ENCODE measurements at places on chromosomes 5 and 9.

DNA sequence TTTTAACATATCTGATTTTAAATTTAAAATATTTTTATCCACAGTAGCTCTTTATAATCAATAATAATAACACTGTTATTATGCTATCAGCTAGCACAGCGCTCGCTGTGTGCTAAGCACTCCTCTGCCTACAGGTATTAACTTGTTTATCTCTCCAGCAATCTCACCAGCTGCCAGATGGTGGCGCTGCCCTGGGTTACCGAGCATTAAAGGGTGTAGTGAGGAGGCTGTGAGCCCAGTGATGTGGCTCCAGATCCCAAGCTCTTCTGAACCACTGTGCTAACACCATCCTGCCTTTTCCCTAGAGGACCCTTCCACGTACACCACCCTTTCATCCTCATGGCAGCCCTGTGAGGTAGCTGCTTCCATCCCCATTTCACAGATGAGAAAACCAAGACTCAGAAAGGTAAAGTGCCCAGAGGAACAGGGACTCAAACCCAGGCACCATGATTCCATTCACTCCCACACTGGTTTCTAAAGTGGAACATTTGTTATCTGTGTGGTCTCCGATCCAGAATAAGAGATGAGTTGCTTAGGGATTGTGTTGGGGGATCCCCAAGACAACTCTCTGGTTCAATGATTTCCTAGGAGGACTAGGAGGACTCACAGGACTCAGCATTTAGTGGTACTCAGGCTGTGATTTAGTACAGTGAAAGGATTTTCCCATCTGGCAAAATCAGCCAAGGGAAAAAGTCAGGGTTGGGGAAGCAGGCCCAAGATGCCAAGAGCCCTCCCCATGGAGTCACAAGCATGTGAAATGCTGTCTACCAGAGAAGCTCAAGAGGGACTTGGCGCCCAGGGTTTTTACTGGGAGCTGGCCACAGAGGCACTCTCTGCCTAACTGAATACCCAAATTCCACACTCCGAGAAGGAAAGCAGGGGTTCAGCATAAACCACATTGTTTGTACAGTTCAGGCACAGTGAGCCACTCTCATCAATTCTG is 7.0 kb downstream of the IGFBPL1 start:
- peak; percentile 8 for DNase-seq

GRCh38 chr9:123997665-123998277 is 13.8 kb upstream of the LHX2 start:
- no peak for DNase-seq

DNA sequence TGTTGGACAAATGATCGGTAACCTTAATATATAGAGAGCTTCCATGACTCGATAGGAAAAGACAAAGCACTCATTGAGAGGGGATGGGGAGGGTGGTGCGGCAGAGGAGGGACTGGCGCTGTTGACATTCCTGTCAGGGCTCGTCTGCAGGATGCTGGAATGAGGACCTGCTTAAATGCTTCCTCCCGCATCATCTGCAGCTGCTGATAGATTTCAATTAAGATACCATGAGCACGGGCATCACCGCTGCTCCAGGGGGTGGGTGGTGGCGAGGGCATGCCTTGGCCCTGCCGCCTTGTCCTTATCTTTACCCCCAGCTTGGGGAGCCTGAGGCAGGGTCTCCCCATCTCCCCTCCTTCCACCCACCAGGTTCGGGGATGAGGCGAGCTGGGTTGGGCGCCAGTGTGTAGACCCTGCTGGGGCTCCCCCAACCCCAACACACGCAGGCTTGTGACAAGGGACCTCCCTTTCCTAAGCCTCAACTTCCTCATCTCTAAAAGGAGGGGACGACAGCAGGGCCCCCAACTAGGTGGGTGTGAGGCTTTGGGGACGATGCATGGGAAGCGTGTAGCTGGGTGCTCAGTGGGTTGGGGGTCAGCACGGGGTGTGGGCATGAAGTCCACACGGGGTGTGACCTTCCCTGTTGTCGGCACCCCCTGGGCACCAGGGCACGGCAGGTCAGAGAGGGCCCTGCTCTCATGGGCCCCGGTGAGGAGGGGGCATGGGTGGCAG is 11.7 kb upstream of the QRFP start:
- peak; percentile 24 for DNase-seq

GRCh38 chr5:74578356-74579044 is 62.0 kb downstream of the ENC1 start:
- DNase-seq: no peak

DNA sequence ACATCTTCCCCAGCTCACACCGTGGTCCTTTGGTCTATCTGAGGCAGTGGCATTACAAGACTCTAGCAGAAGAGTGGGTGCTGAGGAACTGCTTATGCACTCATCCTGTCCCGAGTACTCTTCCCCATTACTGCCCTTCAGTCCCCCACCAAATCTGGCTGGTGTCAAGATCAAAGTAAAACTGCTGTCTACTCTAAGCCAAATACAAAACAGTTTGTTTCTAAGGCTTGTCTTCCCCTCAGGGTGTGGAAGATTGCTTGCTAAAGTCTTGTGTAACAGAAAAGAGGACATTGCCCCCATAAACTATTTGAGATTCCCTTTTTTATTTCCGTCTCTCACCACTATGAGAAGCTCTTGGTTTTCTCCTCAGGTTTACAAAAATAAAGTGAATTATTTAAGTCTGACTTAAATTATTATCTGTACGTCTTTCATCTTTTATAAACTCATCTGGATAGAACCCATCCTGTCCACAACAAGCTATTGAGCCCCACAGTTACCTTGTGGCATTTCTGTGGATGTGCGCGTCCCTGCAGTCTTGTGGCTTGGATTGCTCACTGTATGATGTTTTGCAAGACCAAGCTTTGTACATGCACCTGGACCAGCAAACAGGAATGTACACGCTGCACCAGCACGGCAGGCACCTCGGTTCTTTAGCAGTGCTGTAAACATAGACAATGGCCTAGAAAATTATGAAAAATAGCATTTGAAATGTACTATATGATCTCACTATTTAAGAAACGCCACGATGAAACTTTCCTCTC is 61.0 kb downstream of the CYSTM1 start:
- DNase-seq: no peak

DNA sequence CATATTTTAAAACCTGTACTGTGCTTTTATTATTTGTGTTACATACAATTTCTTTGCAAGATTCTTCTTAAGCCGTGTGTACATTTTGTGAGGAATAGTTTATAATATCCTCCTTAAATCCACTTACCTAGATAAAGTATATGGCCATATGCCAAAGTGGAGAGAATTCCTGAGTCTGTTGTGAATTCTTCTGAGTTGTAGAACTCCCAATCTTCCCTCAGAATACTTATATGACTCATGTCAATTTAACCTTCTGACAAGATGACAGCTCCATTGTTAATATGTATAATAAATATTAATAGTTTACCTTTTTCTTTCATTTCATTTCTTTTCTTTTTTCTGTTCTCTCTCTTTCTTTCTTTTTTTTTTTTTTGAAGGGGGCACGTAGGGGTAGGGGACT is 6.0 kb upstream of the RICTOR start:
- no peak for DNase-seq

DNA sequence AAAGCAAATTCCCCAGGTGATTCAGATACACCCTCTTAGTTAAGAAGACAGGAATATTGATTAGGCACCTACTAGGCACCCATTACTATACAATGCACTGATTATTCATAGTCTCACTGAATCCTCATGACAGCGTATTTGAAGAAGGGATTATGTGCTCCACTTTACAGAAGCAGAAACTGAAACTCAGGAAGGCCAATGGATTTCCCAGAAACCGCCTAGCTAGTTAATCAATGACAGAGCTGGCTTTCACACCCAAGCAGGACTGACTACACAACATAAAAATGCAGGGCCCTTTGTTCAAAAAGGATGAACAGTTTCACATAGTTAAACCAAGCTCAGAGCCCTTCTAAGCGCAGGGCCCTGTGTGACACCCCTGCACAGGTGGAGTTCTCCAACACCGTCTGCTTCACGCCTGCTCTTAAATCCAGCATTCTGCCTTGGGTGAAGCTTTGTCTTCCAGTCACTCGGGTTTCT is 117.3 kb downstream of the TTLL11 start:
- DNase-seq: no peak

- no peak for DNase-seq
These were observed 347.9 kb upstream of the SEMA6A start for GRCh38 chr5:116922532-116922931.

GRCh38 chr9:78620764-78621163 is 323.8 kb downstream of the PSAT1 start:
- DNase-seq: no peak

- no peak for DNase-seq
These were observed 1.5 kb downstream of the SMIM32 start for GRCh38 chr5:136191304-136192014.

- no peak for DNase-seq
These were observed 14.4 kb downstream of the F2RL2 start for GRCh38 chr5:76608833-76609232.

GRCh38 chr5:172235132-172235780 is 41.3 kb downstream of the EFCAB9 start:
- DNase-seq: no peak

DNA sequence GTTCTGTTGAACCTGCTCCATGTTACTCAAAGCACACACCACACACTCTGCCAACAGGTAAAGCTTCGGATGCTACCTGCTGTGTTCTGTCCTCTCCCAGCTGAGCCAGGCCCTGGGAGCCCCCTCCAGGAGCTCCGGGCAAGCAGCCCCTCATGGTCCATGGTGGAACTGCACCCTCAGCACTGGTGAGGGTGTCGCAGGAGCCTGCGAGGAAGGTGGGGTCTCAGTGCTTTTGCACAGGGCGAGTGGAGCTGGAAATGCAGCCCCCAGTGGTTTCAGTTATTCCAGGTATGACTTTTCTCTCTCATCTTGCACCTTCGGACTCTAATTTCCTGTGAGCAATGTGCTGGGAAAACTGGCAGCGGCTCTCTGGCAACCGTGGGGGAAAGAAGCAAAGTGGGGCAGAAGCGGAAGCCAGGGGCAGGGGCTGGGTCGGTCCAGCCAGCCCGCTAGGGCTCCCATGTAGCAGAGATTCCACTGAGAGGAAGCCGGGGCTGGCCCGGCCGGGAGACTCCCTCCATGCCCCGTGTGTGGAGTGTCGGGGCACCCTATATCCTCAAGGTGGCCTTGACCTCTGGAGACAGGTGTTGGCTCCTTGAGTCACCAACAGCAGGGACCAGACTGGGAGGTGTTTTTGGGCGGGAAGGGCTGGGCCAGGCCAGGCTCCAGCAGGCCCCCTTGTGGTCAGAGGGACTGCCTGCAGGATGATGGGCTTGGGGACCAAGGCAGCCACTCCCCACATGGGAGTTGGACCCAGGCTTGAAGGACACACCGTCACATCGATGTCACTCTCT is 75.6 kb upstream of the PRSS3 start:
- peak; percentile 22 for DNase-seq

DNA sequence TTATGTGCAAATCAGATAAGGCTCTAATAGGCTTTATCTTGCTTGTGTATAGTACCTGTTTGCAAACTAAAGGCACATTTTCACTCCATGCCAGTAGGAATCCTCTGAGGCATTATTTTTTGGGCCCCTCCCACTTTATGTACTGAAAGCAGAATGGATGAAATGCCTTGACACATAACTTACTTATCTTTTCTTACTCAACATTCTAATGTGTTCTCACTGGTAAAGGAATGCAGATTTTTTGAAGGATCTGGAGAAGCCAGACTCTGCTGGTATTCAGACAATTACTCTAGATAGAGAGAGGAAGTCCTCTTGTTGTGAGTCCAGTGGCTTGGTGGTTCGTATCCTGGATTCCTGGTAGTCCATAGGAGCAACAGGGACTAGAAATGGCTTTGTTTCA is 336.7 kb downstream of the CCDC171 start:
- DNase-seq: no peak

DNA sequence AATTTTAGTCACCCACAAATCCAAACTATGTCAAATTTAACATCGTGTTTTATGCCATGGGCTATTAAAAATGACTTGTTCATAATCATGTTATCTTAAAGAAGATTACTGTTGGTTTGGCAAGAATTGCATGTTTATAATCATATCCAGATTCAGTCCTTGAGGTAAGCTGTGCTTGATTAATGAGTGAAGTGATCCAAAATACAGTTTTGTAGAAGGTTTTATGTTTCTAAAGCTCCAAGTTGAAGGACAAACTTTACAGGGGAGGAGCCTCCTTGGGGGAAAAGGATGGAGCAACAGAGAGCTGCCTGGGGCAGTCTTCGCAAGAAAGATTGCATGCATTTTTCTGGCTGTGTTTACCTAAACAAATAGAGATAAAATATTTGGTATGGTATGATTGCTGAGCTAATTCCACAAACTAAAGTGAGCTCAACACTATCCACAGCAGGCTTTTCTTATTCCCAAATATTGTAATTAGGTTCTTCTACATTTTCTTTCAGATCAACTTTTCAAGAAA is 189.5 kb upstream of the TYRP1 start:
- DNase-seq: no peak

GRCh38 chr5:132369007-132369473 is 470 bp upstream of the SLC22A5 start:
- DNase-seq: no peak

DNA sequence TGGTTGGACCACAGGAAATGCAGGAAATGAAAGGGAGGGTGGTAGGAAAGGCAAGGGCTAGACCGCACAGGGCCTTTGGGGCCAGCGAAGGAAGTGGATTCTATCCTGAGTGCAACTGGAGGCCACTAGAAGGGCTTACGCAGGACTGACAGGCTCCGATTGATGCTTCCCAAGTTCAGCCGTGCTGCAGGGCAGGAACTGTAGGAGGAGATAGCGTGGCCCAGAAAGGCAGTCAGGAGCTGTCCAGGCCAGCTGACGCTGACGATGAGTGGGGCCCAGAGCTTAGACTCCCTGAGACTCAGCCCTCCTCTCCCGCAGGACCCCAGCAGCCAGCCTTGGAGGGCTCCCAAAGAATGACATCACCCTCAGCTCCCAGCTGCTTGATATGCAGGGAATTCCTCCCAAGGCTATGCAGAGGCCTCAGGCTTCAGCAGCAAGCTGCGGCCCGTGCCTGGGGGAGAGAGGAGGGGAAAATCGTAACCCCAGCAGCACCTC is 48.8 kb downstream of the KCNIP1 start:
- no peak for DNase-seq

DNA sequence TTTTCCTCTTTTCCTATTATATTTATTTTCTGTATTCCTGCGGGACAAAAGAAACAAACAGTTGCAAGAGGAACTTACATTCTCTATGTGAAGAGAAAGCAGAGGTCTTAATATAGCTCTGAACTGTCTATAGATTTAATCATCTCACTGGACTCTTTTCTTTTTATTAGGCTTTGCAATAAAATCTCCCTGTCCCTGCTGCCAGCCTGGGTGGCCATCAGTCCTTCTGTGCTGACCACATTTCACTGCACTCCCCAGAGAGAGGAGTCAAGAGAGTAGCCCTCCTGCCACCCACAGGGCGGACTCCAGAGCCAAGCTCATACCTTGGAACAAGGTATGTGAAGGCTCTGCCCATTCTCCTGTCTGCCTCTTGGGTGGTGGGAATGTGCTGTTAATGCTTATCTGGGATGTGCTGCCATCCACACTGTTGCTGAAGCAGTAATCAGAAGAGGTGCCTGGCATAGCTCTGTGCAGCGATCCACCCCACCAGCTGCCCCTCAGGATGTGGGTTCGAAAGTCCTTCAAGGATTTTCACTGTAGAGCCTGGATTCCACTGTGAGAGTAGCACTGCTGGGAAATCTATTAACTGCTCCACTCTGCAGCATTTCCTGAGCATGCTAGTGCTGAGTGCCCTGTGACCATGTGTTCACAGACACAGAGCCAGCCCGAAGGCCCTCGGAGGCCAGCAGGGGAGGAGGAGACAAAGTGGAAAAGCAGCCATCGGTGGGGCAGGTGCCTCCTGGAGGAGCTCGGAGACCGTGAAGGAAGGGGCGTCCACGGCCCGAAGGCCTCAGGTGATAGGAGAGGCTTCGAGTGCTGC is 334.6 kb downstream of the MED10 start:
- no peak for DNase-seq

Data from CD4-positive, alpha-beta memory T cell (primary cell).